ENCODE measurements at places on chromosomes 6 and 20.

GRCh38 chr6:139370283-139370998 lies 4.0 kb downstream of the CITED2 start:
- DNase-seq, result no peak

GRCh38 chr6:134809130-134809529 lies 140.8 kb downstream of the ALDH8A1 start:
- DNase-seq, result no peak

DNA sequence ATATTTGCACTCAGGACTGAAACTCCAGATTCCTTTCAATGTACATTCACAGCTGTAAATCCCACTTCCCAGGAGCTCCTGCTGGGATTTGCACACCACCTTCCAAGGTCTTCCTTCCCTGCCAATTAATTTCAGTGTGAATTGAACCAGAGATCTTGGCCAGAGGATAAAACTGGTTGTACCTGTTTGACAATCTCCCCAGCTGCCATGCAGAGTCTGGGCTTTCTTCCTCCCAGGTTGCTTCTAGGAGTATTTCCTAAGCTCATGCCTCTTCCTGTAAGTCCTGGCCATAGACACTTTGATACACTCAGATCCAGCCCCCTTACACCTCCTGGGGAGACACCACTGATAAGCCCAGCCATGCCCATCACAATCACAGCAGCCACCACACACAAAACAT lies 15.6 kb downstream of the MAFB start:
- DNase-seq, result no peak

DNA sequence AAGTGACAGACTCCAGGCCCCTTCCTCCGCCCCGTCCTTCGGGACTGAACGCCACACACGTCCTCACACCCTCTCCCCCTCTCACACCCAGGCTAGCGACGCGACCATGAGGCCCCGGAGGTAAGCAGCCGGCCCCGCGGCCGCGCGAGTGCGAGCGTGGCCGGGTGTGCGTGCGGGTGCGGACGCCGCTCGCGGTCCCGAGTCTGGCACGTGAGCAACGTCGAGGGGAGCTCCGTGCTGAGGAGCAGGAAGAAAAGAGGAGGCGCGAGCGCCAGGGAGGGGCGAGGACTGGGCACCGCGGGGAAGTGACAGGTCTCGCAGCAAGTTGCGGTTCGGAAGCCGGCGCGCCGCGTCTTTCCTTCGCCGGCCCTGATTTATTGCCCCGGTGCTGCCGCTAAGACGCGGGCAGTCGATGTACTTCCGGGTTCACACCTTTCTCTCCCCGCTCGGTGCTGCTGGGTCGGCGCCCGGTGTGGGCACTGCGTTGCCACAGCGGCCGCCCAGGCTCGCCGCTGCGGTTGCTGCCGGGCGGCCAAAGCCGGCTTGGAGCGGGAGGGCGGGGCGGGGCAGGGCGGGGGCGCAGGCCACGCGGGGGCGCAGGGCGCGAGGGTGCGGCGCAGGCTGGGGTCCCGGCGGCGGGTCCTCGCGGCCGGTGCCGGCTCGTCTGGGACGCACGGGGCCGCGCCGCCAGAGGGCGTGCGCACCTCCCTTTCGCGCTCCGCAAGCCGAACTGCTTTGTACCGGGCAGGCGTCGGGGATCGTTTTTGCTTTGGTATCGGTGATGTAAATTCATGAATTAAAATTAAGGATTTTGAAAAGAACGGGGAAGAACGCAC lies 15.8 kb upstream of the LIN28B start:
- DNase-seq, result no peak

GRCh38 chr20:32019156-32019510 lies 8.9 kb downstream of the CCM2L start:
- peak; percentile 38 for DNase-seq

- DNase-seq, result no peak
Observed at GRCh38 chr6:161796681-161797080, 522.8 kb upstream of the AGPAT4 start.

DNA sequence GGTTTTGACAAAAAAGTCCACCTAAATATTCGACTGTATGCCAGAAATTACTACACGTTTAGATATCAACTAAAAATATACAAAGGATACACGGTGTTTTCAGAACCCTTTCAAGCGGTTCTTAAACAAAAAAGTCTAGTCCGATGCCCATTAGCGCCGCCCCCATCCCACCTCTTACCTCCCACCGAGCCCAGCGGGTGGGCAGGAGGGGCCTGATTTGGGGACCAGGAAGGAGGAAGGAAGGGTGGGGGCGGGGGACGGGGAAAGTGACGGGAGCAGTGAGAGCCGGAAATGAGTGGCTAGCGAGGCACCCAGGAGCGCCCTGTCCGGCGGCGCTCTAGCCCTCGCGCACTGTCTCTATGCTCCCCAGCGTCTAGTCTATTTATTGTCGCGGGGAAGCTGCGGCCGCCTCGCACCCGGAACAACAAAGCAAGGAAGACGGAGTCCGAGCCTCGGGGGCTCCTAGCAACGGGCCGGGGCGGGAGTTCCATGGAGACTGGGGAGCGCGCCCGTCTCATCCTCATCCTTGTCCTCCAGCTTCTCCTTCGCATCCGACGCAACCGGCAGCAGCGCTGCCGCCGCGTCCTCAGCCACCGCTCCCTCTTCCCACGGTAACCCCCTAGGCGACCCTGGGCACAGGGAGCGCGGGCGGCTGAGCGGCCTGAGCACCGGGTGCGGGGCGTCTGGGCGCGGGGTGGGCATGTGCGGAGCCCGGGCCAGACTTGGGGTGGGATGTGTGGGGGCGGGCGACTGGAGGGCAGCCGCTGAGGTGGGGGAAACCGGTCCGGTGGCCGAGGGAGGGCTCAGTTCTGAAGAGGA lies at the start of gene TBPL1:
TSS of gene TBPL1 (plus strand) at position 410 of the 819 bp plus-strand sequence. CDS start 26,902 bp downstream, outside the sequence.
- DNase-seq, result peak; percentile 93

DNA sequence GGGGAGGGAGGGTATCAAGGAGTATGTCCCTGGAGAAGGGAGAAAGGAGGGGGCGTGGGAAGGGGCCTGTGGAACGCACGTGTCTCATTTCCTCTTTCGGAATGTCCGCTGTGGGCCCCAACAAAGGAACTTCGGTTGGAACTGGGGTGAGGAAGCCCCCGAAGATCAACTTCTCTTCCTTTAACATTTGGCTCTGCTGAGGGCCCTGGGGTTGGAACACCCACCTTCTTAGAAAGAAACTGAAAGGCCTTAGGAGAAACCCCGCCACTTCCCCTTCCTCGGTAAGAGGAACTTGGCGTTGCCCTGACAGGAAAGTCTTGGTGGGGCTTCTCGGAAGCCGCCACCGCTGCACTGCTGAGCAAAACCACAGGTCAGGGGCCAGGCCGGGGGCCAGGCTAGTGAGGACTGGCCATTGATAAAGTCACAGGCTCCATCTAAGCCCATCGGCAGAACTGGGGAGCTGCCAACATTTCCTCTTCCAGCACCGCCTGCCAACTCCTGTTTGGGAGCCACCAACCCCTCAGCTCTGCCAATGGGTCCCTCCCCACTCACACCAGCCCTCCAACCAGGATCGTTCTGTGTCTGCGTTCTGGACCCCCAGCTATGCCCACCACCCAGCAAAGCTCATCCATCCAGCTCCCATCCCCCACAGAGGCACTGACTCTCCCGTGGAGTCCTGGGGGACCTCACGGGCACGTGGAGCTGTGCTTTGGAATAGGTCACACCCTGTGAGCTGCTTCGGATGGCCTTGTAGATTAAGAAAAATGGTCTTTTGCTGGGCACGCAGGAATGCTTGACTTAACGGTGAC lies 44.8 kb downstream of the FGD2 start:
- no peak for DNase-seq

DNA sequence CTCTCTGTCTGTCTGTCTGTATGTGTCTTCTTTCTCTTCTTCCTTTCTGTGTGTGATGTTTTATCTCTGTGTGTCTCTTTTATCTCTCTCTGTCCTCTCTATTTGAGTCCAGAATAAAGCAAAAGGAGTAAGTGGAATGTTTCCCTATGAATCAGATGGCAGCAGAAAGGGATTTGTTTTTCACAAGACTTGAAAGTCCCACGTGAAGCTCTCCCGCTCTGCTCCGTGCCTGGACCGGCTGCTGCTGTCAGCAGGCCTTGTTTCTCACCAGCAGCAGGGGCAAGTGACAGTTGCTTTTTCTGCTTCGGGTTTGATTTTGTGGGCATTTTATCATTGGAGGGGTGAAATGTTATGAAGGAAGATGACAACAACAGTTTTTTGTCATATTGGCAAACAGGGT lies 212.7 kb downstream of the PACRG start:
- DNase-seq, result no peak

- DNase-seq, result no peak
Observed at GRCh38 chr6:111423960-111424846, 58.8 kb downstream of the REV3L start.

DNA sequence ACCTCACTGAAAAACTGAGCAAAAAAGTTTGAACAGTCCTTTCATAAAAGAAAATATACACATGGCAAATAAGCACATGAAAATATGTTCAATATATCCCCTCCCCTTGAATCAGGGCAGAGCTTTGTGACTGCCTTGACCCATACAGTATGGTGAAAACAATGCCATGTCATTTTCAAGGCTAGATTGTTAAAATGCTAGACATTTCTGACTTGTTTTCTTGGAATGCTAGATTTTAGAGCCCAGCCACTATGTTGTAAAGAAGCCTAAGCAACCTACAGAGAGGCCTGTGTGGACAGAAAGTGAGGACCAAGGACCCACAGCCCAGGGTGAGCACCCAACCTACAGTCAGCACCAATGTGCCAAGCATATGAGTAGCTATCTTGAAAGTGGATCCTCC lies 17.1 kb upstream of the ASF1A start:
- no peak for DNase-seq

DNA sequence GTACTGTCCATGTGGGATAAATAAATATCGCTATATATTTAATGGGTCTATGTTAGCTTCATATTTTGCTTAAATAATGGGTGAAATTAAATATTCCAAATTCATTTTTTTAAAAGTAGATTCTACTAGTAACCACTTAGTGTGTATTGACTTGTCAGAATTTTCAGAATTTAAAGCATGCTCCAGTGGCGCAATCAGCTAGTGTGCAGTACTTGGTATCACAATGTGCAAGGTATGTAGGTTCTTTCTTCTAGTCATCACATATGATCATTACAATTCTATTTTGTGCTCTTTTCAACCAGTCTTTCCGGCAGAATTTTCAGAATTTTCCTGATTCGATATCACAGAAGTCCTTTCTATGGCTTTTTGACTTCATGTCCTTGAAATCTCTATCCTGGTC lies 32.6 kb downstream of the PDE7B start:
- no peak for DNase-seq

DNA sequence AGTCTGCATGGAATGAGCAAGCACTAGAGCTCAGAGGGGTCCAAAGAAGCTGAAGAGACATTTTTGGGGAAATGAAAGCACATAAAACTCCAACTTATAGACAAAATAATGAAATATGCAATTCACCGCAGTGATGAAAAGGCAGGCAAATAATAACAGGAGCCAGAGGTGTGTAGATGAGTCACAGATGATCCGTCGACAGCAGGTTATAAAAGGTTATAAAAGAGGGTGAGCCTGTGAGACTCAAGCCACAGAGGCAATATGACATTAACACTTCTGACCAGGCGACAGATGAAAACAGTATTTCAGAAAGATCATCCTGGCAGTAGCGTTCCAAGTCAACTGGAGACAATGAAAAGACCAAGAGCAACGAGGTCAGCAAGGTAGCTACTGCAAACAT lies 35.8 kb upstream of the ANKRD60 start:
- no peak for DNase-seq

GRCh38 chr6:24882835-24883555 lies 52.8 kb downstream of the RIPOR2 start:
- no peak for DNase-seq

DNA sequence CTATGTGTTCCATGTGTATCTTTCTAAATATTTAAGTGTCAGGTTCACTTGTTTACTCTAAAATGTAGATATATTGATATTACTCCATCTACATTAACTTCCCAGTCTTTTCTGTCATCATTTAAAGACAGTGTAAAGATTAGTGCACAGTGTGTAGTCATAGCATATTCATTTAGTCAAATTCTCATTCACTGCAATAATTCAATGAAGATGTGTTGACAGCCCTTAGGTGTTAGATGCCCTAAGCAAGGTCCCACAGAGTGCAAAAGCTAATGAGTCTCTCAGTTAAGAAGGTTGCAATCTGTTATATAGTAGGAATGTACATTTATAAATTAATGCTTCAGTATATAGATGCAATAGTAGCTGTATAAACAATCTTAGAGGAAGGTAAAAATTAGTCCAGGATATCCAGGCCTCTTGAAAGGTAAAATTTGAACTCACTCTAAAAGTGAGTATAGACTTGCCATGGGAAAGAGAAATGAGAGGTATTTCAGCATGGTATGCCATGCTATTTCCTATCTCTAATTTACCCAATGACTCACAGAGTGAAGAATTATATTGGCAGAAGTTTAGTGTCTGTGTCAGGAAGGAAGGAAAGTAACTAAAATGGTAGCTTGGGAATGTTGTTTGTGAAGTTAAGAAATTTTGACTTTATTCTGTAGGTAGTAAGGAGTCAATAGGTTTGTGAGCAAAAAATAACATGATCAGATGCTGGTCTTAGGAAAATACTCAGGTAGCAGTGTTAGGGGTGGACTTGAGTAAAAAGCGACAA lies 969.9 kb upstream of the CITED2 start:
- no peak for DNase-seq

DNA sequence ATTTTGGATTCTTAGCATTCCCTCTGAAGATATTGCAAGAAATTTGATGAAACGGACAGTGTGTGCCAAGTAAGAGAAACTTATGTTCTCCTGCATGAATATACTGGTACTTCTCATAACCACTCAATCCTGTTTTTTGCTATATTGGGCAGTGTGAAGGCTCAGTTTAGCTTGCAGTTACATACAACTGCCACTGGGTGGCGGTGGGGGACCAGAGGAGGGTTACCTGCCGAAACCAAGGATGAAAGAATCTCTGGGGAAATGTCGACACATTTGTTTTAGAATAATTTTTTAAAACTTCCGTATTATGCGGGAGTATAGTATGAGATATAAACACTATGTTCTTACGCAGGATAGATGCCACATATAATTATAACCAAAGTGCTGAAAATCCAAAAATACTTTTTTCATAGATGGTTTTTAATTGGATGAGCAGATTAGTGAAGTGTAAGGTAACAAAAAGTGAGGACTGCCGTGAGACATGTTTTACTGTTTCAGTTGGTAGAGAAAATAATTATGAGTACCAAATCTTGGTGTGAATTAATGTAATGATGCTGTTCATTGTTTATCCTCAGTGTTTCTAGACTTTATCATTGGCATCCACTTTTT lies 9.7 kb downstream of the TRMT11 start:
- DNase-seq, result peak; percentile 44

DNA sequence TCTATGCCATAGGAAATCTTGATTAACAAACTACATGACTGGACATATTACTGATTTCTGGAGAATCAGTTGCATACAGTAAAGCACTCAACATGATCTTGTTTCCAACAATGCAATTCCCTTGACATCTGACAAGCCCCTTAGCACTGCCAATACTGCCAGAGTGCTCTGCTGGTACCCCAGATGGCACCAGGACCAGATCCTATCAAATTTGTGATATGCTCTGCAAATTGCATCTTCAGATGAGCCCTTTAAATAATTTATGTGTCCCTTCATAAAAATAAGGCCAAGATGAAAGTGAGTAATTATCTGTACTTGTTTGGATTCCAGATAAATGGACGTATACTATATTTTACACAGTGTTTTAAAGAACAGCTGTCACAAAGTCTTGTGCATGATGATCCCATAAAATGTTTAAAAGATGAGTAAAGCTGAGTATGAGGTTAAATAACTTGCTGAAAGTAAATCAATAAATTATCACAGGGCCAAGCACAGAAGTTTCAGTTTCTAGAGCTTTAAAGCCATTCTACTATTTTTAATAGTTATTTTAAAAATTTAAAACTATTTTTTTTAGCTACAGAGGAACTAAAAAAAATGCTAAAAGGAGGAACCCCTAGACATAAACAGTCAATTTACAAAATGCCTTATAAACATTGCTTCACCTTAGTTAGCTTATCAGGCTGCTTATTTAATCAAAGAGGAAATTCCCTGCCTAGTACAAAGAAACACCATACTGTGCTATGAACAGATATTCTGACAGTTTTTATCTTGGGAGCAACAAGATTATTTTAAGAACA lies 42.1 kb downstream of the NUDT3 start:
- DNase-seq, result no peak

Data from NCI-H748 treated with DMSO at 0.1 percent for 48 hours (cell line).